ENCODE measurements at places on chromosomes 7 and 10.

- no peak for DNase-seq
Observed at GRCh38 chr10:133180965-133181639, 21.1 kb downstream of the KNDC1 start.

GRCh38 chr10:86971232-86971991 lies 3.1 kb downstream of the ADIRF start:
- DNase-seq = peak; percentile 7

GRCh38 chr10:62230344-62231121 lies 38.1 kb downstream of the RTKN2 start:
- no peak for DNase-seq

- DNase-seq = no peak
Observed at GRCh38 chr7:49805371-49806007, 32.1 kb downstream of the VWC2 start.

DNA sequence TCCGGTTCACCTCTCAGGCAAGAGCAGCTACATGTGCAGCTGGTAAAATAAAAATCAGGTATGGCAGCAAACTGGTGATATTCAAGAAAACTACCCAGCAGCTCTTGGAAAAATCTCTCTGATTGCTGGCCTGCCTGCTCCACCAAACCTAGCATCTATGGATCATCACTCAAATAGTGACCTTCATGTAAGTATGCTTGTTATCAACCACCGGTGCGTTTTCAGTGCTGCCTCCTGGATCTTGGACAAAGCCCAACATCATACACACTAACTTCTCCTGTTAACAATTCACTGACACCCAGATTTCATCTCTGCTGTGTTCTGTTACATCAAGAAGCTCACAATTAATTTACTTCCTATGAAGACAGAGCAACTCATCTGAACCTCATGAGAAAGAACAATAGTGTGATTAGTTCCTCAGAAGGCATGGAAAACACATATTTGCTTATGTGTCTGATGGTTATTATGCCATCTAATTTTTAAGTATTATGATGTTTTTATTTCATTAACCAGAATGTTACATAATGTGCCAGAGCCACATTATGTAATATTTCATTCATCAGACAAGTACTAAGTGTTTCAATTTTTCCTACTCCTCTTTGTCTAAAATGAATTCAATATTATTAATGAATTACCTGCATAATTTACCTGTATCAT lies 8.8 kb downstream of the CDK6 start:
- DNase-seq = no peak

Measured in NCI-H526 treated with DMSO at 0.1 percent for 48 hours (cell line).